ENCODE measurements at places on chromosomes 2 and 18.

DNA sequence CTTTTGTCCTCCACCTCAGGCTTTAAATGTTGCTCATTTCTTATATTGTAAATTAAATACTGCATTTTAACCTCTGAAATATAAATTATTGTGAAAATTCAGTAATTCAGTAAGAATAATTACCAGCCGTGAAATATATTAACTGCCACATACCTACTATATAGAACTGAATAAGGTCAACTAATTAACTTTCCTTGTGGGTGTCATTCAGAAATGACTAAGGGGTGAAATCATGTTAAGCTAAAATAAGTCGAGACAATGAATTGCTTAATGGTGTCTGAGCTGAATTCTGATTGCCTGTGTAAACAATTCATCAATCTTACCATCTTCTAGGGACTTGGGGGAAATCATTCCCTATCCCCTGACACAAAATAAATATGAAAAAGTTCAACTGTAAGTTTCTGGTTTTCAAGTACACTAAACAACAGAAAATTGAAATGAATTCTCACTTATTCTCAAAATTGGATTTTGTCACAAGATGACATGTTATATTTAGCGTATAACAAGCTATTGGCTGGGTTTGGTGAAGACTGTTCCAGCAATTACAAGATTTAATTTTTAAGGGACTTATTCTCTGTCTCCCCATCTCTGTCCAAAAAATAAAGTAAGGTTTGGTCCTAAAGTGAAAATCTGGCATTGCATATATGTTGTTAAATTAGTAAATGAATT lies 255.1 kb downstream of the METTL4 start:
- no peak for DNase-seq

- DNase-seq, result no peak
Measured at GRCh38 chr2:217186668-217187159, 326.9 kb upstream of the TNP1 start.

DNA sequence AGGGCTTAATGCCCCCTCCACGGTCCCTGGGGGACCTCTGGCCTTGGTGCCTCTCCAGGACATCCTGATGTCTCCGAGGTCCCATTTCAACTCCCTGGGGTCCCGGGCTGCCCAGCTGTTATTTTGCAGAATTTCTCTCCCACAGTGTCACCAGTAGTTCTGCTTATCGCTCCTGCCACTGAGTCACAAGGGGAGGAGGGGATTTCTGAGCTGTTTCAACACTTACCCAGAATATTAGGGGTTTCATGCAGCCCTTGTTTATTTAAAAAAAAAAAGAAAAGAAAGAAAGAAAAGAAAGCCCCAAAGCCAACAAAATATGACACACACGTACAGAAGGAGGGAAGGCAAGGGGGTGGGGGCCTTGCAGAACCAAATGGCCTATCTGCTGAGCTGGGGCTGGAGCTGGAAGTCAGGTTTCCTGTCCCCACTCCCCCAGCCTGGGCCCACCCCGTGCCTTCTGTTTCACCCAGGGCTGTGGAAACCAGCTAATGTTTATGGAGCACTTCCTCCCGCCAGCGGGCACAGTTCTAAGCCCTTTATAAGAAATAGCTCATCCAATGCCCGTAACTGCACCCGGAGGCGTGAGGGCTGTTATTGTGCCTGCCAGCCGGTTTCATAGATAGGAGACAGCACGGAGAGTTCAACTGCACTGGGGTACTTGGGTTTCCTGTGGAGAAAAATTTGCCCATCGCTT lies 8.4 kb upstream of the ARID5A start:
- peak; percentile 78 for DNase-seq

DNA sequence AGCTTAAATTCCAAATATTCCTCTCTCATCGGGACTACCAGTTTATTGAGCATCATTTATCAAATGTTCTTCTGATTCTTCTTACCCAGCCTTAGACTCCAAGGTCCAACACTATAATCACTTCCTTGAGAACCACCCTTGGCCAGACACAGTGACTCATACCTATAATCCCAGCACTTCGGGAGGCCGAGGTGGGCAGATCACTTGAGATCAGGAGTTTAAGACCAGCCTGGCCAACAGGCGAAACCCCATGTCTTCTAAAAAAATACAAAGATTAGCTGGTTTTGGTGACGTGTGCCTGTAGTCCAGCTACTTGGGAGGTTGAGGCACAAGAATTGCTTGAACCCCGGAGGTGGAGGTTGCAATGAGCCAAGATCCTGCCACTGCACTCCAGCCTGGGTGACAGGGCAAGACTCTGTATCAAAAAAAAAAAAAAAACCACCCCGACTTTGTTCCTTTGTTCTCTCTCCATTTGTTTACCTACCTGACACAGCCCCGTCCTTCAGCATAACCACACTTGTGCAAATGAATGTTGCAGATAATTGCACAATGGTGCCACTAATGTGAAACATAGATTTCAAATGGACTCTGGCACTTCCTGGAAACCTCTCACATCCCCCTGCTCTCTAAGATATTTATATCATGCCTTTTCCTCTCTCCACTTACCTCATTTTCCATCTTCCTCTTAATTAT lies 38.9 kb upstream of the LPIN2 start:
- DNase-seq, result no peak

- DNase-seq, result no peak
Measured at GRCh38 chr2:55236992-55237543, 4.6 kb downstream of the RPS27A start.

GRCh38 chr2:208334230-208334629 lies 68.2 kb downstream of the PIKFYVE start:
- no peak for DNase-seq

- no peak for DNase-seq
Measured at GRCh38 chr2:58686776-58687175, 445.7 kb upstream of the FANCL start.

All from stimulated activated CD4-positive, alpha-beta T cell treated with anti-CD3 and anti-CD28 coated beads, Interleukin-12 subunit alpha, Interleukin-12 subunit beta, amount 100 ng/mL, for 24 hours (primary cell).